ENCODE measurements at places on chromosomes 6 and 20.

GRCh38 chr6:89139509-89140346 is 6.1 kb upstream of the PM20D2 start:
- DNase-seq: no peak

- DNase-seq: no peak
Measured at GRCh38 chr6:6771224-6771945, 182.9 kb downstream of the LY86 start.

DNA sequence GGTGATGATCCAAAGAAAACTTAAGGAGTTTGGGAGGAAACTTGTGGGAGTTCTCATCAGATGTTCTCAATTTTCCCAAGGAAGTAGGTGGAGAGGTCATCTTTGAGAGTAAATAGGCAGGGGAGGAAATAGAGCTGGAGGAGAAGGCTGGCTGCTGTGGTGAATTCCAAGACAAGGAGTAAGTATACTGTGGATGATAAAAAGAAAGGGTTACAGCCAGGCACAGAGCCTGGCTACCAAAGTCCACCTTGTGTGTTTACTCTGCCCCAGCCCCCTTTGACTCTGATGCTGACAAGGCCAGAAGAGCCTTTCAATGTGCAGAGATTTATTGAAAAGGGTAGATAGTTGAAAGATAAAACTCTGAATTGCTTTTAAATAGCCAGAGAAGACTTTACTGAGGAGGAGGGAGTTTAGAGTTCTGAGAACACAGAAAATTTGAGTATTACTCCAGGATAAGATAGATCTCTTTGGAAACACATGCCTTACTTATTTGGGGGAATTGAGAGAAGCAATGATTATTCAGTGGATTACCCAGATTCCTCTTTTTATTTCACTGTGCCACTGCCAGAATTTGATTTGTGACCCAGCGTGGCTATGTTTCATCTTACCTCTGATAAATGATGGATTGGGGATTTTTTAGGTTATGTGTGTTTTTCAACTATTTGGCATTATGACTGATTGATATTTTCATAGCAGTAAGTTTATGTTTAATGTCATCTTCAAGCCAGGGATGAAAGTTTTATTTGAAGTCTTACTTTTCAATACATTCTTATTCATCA is 182.6 kb upstream of the JAG1 start:
- no peak for DNase-seq

DNA sequence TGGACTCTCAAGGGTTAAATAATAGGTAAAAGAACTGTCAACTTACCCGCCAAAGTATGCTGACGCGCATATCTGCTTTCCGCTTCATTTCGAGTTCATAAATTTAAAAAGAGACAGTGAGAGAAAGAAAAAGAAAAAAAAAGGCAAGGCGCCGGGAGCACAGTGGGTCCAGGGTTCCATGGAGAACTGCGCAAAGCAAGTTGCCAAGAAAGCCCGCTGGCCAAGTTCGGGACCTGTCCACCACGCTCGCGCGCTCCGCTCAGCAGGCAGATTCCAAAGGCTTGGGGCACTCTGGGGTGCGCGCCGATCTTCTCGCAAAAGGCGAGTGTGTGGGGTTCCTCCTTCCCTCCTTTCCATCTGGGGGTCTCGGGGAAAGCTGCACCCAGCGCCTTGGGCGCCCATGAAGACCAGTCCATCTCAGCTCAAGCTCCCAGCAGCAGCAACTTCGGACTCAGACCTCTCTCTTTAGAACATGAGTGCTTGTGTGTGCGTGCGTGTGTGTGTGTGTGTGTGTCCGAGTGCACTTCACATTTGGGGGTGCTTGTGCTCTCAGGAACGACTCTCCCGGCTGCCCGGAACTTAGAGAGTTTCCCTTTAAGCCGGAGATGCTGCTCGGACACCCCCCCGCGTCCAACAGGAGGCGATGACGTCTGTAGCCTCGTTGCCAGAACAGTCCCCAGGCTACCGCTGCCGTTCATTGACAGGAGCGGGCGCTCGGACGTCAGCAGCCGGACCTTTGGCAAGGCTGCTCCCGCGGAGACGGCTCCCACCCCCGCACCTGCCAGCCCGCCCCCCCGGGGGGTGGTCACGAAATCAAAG is 180.0 kb downstream of the TBXT start:
- peak; percentile 87 for DNase-seq

GRCh38 chr20:51084593-51085377 is 61.9 kb upstream of the KCNG1 start:
- DNase-seq: no peak

- DNase-seq: peak; percentile 20
Measured at GRCh38 chr6:137798846-137799245, 68.2 kb upstream of the TNFAIP3 start.

DNA sequence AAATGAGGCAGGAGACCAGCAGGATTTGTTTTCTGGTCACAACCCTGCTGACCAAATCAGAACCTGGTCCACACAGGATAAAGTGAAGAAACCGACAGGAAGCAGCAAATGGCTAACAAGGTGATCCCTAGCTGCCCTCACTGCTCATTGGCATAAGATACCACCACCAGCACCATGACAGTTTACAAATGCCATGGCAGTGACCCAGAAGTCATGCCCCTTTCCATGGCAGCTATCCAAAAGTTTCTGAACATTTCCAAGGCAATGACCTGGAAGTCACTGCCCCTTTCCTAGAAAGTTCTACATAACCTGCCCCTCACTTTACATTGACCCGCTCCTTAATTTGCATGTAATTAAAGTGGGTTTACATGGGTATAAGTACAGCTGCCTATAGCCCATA is 185.2 kb downstream of the QKI start:
- no peak for DNase-seq

DNA sequence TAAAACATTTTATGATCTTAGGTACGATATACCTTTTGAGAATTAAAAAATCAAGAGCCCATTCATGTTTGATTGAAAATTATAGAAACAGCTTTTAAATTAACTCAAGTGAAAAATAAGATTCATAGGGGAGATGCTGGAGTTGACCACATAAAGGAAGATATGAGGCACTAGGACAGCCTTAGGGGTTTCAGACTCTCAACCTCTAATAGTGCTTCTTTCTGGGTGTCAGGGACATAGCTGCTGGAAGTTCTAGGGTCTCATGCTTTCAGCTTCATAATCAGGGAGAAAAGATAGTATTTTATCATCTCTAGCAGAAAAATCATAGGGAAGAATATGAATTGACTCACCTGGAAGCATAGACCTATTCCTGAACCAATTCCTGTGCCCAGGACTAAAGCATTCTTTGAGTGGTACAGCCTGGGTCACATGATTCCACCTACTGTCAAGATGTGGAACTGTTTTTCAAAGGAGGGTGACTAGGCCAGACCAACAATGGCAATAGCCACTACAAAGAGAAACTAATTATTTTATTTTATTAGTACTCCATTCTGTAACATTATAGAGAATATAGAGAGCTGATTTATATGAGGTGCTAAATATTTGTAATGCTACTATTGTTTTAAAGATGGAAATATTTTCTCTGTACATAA is 27.8 kb upstream of the CENPW start:
- DNase-seq: no peak

- peak; percentile 90 for DNase-seq
Measured at GRCh38 chr20:23622839-23623343, 14.9 kb downstream of the CST3 start.

- DNase-seq: no peak
Measured at GRCh38 chr6:141445928-141446628, 686.6 kb upstream of the GJE1 start.

DNA sequence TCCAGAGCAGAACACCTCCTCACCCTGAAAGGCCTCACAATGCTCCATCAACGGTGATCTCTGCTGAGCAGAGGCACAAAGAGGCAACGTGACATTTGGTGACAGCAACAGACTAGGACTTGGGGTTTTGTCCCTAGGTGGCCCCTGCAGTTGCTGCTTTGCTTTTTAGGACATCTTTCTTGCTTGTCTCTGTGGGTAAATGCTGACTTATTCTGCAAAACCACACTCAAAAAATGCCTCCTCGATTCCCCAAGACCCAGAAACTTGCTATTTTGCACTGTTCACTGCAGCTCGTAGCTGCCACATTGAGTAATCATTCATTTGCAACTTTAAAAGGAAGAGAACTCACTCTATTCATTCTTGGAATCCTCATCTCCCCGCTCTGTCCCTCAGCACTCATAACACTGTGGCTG is 209.9 kb downstream of the LY86 start:
- no peak for DNase-seq

- DNase-seq: peak; percentile 24
Measured at GRCh38 chr6:74091136-74091793, 395.3 kb downstream of the CD109 start.

- no peak for DNase-seq
Measured at GRCh38 chr20:53903652-53903987, 166.8 kb downstream of the BCAS1 start.

- no peak for DNase-seq
Measured at GRCh38 chr6:87482366-87482765, 9.6 kb downstream of the SLC35A1 start.

- no peak for DNase-seq
Measured at GRCh38 chr20:36572701-36573102, 695 bp upstream of the TGIF2 start.

DNA sequence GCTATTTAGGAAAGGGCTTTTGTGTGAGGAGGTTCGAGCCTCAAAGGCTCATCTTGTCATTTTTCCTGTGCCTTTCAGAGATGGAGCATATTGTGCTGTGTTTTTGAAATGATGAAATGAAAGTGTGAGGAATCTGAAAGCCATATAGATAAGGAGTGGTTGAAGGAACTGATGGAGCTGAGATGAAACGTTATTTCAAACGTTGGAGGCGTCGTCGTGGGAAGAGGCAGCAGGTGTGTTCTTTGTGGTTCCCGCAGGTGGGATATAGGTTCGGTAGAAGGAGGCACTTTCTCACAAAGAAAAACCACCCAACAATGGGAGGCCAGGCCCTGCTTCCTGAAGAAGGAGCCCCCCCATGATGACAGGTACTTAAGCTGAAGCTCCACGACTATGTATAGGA is 83.2 kb upstream of the SNAP25 start:
- DNase-seq: no peak

DNA sequence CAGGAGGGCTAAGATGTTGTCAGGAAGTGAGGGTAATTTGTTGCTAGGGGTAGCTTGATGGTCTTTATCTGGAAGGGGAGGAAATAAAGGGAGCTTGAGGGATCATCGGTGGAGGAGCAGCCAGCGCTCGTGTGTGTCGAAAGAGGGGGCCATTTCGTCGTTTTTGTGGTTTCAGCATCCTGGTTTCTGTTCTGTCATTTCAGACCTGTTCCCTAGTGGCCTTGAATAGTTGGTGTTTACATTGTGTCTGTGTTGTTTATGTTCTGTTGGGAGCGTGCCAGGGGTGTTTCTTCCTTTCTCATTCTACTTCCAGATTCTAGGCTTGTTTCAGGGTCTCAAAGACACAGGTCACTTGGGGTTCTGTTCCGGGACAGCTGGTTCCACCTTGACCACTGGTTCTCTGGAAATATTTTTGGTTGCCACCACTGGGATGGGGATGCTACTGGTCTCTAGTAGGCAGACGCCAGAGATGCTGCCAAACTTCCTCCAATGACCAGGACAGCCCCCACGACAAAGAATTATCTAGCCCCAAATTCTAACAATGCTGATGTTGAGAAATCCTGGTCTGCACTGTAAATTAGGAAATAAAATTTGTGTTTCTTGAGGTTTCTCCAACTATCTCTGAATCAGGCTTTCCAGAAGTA is 113.9 kb upstream of the NAA20 start:
- no peak for DNase-seq

DNA sequence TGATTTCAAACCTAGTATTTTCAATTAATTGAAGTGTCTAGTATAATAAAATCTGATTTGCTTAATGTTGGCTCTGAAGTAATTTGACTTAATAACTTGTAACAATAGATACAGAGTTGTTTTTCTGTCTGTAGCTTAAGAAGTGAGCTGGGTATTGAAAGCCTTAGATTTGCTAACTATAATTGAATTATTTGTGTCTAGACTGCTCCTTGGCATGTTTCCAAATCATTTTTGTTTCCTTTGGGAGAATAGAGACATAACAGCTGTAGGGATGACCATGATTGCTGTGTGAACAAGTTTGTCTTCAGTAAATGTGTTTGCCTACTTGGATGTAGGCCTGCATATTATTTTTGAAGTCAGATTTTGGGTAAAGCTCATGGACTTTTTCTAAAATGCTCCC is 115.4 kb downstream of the SCAF8 start:
- no peak for DNase-seq

DNA sequence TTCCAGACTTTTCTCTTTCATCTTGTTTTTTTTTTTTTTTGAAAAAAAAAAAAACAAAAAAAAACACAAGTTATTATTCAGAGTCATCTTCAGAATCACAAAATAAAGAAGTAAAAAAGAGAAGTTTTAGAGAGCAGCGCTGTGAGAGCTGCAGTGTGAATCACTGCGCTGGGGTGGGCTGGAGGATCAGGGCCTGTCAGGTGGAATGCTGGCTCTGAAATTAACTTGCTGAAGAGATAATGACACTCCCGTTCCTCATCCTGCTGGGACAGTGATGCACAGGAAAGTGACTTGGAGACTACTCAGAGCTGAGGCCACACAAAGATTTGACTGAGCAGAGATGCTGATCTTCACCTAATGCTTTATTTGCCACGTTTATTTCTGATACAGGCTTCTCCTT is 42.7 kb upstream of the CLDN20 start:
- no peak for DNase-seq

DNA sequence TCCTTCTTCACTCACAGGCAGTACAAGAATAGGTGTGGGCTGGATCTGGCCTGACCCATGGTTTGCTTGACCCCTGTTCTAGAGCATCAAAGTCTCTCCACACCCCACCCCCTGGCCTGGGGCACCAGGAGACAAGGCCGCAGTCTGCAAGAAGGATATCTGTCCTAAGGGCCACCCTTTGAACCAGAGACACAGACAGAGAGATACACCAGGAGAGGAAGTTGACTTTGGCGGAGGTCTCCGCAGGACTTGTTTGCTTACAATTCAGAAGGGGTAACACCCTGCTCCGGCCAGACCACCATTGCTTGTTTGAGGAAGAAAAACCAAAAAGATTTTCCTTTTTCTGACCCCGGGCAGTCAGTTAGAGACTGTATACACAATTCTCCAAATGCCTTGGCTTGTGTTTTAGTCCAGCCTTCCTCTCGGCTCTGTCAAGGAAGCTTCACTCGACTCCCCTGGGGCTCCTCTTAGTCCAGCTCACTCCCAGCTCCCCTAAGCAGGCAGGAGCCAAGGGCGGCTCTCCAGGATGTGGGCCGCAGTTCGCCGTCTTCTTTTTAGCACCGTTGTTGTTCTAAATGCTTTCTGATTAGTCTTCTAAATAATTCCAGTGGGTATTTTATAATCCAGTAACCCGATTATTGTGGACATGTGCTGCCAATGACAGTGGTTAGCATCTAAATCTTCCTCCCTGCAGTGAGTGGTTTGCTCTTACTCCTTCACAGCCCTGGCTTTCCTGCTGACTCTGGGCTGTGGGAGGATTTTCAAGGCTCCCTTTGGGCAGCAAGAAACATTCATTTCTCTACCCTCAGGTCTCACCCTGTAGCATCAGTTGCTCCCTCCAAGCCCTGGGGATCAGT is 58.6 kb upstream of the MRPS10 start:
- no peak for DNase-seq

DNA sequence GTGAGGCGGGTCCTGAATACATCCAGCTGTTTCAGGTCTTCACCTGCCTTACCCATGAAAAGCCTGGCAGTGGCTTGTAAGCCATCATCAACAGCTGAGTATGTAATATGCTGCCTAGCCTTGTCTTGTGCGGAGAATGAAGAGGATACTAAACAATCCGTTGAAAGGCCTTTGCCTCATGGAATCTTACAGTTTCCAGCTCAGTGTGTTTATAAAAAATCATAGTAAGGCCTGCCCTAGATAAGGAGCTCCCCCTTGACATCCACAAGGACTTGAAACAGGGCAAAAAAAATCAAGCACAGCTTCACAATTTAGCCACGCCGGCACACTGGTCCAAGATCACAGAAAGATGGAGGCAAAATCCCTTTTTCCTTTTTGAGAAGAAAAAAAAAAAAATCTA is 115.7 kb downstream of the KIF16B start:
- no peak for DNase-seq

GRCh38 chr6:154874773-154875592 is 120.1 kb upstream of the TIAM2 start:
- DNase-seq: no peak

Measured in astrocyte of the cerebellum (primary cell).